ENCODE measurements at places on chromosomes 5 and 9.

DNA sequence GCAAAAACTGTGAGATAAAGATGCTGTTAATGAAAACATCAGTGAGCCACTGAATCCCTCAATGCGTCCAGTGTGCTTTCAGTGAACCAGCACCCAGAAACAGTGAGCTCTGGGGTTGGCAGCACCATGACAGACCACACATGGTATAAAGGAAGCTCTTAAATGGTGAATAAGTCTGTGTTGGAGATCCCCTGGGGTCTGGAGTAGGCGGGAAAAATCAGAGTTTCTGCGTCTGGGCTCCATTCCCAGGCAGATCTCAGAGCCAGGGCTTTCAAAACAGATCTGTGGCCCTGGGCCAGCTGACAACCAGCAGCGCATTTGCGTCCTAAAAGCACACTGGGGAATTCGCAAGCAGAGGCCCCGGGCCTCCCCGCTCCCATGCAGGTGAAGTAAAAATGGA is 233.5 kb downstream of the FRMD3 start:
- peak; percentile 79 for DNase-seq

DNA sequence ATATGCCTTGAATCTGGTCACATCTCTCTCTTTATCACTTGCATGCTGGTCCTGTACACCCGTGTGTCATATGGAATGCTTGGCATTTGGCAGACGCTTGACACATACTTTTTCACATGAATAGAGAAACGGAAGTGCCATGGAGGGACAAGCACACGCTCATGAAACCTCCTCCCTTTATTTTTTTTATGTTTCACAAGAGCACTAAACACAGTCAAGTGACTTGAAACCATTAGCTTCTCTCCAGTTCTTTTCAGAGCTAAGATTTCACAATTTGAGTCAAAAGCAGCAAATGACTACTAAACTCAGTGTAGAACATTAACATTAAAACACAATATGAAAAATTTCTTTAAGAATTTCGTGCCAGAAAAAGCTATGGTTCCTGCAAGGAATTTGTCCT is 151.1 kb downstream of the DOCK2 start:
- DNase-seq = no peak

DNA sequence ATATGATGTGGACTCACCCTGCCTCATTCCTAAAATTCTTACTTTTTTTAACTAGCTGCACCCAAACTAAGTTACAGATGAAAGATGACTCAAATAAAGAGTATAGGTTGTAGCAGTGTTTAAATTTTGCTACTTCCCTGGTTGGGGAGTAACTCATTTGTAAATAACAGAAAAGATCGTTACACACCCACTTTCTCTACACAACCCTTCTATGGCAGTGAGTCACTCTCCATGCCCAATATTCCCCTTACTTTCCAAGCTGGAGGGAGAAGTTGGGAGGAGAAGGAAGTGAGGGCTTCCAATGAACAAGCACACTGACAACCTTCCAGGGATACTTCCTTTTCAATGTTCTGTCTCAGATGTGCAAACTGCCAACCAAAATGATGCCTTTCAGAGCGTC is 1.9 kb downstream of the RASEF start:
- no peak for DNase-seq

DNA sequence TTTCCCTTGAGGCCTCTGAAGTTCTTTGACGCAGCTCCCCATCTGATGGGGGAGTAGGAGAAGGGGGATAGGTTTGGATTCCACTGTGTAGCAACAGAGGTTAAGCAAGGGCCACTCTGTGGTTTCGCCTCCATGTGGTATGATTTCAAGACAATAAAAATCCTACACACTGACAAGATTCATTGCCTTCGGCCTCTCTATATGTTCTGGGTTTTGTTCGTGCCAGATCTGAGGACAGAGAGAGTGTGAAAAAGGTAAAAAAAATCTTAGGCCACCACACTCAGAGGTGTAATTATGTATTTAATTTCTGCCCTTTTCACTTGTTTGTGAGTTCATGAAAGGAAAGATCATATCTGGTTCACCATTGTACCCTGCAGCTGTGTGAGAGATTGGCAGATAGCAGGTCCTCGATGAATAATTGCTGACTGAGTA is 715.2 kb upstream of the ZNF608 start:
- no peak for DNase-seq

DNA sequence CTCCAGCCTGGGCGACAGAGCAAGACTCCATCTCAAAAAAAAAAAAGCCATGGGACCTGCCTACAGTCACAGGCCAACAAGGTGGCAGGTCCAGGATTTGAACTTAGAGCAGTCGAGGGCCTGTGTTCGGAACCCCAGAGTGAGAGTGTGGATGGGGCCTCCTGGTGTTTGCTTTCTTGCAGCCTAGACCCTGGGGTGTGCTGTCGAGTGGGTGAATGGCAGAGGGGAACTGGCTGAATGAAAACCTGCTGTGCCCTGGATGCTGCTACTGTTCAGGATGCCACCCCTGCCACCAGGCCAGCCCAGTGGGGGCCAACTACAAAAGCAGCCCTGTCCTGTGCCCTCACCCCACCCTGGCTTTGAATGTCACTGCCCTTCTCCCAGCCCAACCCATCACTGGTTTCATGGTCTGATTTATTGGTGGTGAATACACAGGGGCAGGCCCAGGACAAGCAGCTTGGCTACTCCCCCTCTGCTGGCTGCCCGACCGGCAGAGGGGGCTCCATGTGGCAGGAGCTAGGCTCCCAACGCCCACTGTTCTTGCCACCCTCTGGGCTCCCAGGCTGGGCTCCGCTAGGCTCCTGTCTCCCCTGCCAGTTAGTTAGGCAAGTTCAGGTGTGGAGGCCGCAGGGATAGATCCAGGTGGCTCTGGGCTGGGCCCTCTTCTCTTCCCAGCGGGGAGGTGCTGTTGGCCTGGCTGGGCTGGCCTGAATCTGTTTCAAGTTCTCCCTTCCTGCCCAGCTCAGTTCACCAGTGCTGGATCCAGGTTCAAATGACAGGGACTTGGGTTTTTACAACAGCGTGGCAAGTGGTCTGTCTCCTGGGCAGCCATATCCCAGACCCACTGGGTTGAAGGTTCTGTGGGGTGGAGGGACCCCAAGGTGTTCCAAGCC is 12.2 kb downstream of the FPGS start:
- DNase-seq = no peak

- no peak for DNase-seq
These were observed 133.2 kb upstream of the LHFPL2 start for GRCh38 chr5:78781611-78782286.

DNA sequence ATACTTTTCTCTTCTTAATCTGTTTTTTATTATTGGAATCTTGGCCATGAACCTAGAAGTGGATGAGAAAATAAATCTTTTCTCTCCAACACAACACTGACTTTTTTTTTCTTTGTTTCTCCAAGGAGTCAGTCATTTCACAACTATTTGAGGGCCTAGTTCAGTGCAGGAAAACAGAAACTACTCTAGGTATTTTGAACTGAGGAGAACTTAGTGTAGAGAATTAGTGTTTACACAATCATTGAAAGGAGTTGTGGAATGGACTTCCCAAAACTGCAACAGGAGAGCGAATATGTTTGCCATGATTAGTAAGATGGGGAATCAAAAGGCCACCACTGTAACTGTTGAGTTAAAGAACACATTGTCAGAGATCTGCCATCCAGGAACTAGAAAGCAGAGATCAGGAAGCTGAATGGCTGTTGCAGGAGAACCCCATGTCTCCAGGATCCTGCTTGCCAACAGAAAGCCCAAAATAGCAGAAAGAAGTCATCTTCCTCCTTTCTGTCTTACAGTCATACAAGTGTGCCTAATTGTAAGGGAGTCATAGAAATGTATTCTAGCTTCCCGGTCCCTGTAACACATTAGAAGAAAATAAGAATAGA is 20.3 kb upstream of the PCDH1 start:
- no peak for DNase-seq

- no peak for DNase-seq
These were observed 78.3 kb upstream of the LIFR start for GRCh38 chr5:38634568-38635369.

DNA sequence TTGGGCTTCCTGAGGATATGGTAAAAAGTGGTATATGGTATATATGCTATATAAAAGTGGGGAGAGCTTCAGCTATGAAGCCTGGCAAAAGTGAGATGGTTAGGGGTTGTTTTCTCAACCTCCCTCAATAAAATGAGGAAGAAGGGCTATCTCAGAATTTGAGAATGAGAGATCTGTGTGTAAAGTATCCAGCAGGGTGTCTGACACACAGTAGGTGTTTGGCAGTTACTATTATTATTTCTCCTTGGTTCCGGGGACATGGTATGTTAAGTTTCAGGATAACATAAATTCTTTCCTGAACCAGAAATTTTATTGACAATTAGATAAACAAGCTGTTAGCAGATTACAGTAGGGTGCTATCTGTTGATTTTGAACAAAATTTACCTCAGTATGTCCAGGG is 94.1 kb downstream of the DENND1A start:
- DNase-seq = no peak

GRCh38 chr9:21030389-21031035 is 928 bp downstream of the HACD4 start:
- no peak for DNase-seq

GRCh38 chr9:136081113-136081825 is 13.8 kb downstream of the NACC2 start:
- no peak for DNase-seq

- no peak for DNase-seq
These were observed 8.4 kb downstream of the SARDH start for GRCh38 chr9:133729617-133730281.

DNA sequence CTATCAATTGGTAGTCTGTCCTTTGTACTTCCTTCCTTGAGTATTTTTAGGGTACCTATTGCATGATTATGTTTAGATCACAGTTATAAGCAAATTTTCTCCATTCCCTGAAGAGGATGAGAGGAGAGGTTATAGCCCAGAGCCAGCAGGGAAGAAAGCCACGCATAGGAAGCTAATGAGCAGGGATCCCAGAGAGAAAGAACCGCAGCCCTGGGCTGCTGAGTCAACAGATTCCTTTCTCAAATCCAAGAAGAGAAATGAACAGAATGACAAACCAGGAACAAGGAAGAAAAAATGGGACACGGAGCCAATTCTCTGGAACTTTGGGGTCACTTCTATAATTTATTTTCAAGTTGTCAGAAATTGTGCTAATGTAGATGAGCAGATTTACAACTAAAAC is 284.5 kb downstream of the RFX3 start:
- no peak for DNase-seq

GRCh38 chr9:83307066-83307724 is 231.0 kb downstream of the FRMD3 start:
- DNase-seq = no peak

DNA sequence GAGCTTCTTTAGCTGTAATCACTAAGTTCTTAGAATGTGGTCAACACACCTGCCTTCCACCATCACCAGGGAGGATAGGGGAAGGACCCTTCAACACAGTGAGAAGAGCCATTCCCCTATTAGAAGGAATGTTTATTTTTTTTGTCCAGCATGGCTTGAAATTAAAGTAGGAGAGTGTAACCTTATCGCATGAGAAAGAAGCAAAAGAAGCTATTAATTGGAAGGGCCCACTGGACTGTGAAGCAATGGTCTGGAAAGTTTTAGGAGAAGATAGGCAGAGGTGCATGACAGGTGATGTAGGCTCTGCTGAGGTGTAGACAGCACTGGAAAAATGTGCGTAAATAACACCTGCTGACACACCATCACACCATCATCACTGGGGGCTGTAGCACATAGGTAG is 1526.0 kb downstream of the MAT2B start:
- DNase-seq = no peak

DNA sequence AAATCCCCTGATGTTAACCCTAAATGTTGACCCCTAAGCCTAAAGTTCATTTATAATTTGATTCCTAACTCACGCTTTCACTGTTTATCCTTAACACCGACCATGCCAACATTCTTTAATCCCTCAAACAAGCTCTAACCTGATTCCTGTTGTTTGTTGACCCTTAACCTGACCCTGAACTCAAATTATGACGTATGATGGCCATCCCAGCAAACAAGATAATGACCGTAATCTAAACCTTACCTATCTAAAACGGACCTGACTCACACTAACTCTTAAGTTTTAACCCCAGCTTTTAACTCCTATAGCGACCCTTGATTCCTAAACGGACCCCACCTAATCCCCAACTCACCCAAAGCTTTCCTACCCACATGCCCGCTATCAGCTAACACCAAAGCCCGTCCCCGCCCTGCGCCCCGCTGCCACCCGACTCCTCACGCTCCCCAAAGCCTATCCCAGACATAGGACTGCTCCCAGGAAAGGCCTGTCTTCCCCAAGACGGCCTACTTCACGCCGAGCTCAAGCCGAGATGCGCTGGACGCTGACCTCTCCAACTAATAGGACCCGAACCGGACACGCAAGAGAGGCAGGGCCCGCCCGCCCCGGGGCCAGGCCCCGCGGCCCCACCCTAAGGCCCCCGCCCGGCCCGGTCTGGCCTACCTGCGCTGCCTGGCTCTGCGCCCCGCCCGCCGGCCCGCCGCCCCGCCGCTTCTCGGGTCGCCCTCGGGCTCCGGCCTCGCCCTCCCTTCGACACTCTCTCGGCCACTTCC is 395 bp downstream of the TLN1 start:
- no peak for DNase-seq

GRCh38 chr9:115998666-115999065 is 154.9 kb upstream of the PAPPA start:
- DNase-seq = no peak

DNA sequence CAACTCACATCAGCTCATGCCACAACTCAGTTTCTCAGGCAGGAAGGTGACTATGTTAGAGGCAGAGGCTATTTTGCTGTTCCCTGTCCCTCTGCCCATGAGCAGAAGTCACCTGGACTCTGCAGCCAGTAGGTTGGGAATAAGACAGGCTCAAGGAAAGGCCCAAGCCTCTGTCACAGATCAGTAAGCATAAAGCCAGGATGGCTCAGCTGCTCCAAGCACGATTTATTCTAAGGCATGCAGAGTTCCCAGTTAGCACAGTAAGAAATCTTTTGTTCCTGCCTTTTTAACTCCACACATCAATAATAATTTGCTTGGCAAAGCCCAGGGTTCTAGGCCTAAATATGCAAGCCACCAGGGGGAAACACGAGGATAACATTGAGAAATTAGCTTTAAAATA is 249.0 kb upstream of the ADRA1B start:
- DNase-seq = no peak

DNA sequence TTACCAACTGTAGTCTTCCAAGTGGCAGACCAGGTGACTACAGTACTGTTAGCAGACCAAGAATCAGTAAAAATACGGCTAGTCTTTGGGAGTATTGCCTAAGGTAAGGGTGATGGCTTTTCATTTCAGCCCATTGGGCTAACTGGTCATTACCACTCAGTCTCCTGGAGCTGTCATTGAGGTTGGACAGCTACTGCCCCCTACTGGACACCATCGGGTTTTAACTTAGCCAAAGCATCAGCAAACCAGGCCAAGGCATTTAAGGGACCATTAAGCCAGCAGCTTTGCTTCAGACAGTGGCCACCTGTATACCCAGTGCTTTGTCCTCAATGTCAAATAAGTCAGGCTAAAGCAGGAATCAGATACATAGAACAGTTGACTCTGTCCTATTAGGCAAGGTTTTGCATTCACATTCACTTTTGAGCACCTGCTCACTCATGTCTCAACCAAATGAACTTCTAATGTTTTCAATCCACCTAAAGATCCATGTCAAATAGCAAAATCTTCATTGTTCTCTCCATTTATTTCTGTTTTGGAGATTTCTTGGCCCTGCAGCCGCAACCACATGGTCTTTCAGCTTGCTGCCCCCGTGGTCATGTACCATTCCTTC is 117.2 kb downstream of the INVS start:
- peak; percentile 35 for DNase-seq

Measured in amygdala (tissue), 56 donors.